ENCODE measurements at places on chromosomes 1 and 21. TPM values are rescaled to one million over a fixed set of nuclear protein-coding genes. Genes with fewer than 3 reads are reported as not detected.

DNA sequence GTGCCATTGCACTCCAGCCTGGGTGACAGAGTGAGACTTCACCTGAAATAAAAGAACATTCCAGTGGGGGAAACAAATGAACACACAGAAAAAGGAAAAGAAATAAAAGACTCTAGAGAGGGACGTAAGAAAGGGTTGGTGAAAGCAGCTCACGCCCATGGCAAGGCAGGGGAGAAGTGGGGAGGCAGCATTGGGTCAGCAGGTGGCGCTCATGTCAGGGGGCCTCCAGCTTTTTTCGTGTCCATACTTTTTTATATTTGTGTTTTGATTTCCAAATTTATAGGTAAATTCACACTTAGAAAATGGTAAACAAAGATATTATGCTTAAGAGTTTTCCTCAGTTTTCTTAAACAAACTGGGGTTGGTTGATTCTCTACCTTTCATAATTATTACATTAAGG, 45.5 kb downstream of the VPS13D start:
- no peak for DNase-seq

DNA sequence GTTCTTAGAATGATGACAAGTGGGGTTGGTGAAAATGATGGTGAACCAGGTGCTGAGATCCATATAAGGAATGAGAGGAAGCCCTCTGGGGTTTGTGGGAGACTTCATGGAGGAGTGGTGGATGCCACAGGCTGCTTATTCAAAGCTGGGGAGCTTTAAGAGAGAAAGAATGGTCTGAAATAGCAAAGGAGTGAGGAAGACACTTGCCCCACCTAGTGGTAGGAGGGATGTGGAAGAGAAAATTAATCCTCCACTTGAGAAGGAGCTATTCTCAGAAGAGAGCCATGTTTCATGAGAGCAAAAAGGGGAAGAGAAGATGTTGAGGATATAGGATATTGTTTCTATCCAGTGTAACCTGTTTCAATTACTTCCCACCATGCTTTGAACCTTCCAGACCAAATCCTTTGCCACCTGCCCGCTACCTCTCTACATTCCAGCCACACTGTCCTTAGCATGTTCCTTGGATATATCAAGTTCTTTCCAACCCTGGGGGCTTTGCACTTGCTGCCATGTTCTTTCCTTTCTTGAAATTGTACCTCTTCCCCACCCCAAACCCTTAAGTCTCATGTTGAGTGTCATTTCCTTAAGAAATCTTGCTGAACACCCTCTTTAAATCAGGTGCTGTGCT, 19.6 kb upstream of the ZNF648 start:
- DNase-seq: peak; percentile 26

DNA sequence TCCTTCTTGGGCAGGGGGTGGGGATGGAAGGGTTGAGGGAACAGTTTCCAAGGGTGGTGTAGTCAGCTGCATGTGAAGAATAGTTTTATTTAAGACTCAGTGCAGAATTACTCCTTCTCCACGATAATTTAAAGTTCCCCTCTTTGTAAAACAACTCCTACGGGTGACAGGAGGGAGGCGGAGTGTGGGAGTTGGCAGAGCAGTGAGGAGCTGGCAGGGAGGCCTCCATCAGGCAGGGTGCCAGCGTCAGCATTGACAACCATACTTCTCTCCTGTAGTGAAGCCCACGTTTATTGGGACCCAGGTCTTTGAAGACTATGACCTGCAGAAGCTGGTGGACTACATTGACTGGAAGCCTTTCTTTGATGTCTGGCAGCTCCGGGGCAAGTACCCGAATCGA, 93.8 kb downstream of the MTR start:
- peak; percentile 64 for DNase-seq

GRCh38 chr1:234169161-234169849, 204.0 kb upstream of the COA6 start:
- no peak for DNase-seq

Gene S1PR1
- 38.3 TPM for total RNA-seq
